Effector memory CD8-positive, alpha-beta T cell (primary cell): ENCODE measurements at places on chromosomes 1 and 21.

- no peaks in the 10 kb centered on the region for H3K36me3 ChIP-seq
- no peaks in the 10 kb centered on the region for H3K27me3 ChIP-seq
- no peak overlapping the region for H3K27ac ChIP-seq
- H3K4me3 ChIP-seq: no peak overlapping the region
- DNase-seq: no peak
- no peaks in the 10 kb centered on the region for H3K4me1 ChIP-seq
Observed at GRCh38 chr1:187067160-187067559, 238.4 kb downstream of the PLA2G4A start.

DNA sequence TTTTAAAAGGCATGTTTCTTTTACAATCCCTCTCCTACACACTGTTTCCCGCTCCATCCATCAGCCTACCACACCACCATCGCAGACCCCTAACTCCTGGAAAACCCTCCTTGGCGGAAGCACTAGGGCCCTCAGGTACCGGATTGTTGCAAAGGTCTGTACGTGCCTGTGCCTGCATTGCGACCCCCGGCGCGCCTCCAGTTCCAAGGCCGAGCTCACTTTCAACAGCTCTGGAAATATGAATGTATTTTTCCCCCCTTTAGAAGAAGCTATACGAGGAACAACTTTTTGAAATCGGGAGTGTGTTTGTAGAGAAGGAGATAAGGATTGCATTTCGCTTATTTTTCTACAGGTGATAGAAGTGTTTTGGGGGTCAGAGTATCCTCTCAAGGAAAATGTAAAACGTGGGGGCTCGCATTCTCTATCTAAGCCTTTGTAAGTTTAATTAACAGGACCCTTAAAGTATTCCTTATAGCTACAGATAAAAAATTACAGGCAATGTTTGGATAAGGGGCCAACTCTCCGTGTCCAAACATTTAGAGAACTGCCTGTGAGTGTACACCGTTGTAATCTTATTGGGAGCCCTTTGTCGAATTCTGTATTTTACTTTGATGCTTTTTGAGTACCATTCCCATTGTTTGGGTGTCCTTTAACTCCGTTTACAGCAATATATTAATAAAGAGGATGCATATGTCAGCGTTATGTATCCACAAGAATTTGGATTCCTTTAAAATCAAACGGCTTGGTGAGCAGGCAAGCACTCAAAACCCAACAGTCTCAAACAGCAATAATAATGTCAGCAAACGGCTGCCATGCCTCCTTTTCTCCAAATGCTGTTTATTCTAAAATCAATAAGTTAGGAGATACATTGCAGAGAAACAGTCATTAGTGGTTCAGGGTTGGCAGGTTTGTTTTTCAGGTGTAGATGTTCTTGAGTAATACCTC is 5.9 kb downstream of the PRRX1 start:
- H3K36me3 ChIP-seq: no peaks in the 10 kb centered on the region
- DNase-seq: no peak
- peaks cover 4% of the 10 kb centered on the region for H3K4me1 ChIP-seq
- H3K27ac ChIP-seq: no peak overlapping the region
- no peak overlapping the region for H3K4me3 ChIP-seq
- H3K27me3 ChIP-seq: peaks cover 85% of the 10 kb centered on the region

DNA sequence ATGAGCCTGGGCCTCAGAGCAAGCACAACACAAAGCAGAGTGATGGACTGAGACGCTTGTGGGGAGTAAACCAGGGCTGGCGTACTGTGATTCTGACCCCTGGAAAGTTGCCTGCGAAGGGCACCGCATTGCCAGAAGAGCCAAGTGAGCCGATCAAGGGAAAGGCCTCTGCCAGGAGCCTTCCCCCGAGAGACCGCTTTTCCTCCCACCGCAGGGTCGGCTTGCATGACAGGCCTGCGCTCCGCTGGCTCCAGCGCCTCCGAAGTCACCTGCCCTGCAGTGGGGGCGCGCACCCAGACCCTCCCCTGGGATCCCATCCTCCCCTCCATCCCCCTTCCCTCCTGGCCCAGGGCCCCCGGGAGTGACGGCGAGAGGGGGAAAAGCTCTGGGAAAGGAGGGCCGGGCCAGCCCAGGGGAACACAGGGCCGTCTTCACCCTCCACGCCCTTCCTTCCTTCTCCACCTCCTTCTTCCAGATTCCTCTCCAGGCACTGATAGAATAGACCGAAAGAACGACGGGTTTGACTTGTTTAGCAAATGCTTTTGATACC is 165.0 kb downstream of the TRIM33 start:
- peak overlapping the region; percentile 96 for H3K4me3 ChIP-seq
- peaks cover 16% of the 10 kb centered on the region for H3K36me3 ChIP-seq
- DNase-seq: no peak
- peak overlapping the region; percentile 97 for H3K27ac ChIP-seq

DNA sequence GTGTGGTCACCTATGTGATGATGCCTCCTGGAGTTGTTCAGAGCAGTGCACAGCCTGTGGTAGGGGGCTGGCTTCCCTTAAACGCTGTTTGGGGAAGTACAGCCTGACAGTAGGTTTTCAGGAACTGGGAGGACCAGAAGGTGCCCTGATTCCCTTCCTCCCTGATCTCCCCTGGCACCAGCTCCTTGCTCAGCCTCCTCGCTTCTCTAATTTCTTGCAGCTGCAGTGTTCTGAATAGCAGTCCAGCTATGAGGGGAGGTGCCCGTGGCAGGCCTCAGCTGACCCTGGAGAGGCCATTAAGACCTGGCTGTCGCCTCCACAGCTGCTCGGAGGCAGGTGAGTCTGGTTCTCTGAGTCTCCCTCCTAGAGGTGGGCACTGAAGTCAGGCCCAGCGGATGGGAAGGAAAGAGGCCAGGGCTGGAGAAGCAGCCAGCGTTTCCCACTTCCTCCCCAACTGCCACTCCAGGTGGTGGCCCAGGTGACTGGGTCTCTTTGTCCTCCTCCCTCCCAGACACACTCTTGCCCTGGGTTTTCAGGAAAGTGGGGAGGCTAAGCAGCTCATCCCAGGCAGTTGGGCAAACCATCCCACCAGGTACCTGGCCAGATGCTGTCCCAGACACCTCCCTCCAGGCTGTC is 52.0 kb upstream of the RPL11 start:
- H3K27ac ChIP-seq: no peak overlapping the region
- H3K4me1 ChIP-seq: peaks cover 14% of the 10 kb centered on the region
- H3K4me3 ChIP-seq: no peak overlapping the region

DNA sequence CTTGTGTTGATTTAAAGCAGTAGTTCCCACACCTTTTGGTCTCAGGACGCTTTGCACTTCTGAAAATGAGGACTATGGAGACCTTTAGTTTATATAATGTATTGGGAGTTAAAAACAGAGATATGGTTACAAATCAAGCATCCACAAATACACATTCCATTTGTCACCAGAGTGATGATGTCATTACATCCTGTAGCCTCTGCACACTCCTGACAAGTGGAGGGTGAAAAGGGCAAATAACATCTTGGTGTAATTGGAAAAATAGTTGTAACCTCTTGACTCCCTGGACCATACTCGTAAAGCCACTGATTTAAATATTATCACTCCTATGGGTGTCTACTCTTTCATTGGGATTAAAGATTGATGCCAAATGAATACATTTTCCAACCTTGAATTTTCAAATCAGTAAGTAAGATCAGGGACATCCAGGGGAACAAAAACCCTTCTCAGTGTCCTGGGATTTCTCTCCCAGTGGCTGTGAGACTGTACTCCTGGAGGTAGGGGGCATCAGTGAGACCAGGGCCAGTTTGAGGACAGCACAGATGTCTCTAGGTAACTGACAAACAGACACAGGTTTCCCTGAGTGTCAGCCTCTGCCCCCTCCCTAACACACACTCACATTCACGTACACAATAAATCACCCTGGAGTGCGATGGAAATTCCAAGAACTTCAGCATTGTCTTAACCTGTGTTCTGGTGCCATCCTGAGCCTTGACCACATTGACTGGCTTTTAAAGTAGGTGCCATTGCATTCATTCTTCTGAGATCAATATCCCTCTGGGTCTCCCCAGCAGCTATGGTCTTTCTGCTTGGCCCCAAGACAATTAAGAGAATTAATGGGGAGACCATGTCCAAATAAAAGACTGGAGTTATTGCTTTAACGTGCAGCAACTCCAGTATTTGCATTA is 63.0 kb downstream of the NR5A2 start:
- H3K36me3 ChIP-seq: peaks cover 2% of the 10 kb centered on the region
- no peak overlapping the region for H3K4me3 ChIP-seq
- H3K4me1 ChIP-seq: no peaks in the 10 kb centered on the region
- H3K27ac ChIP-seq: no peak overlapping the region
- peaks cover 30% of the 10 kb centered on the region for H3K27me3 ChIP-seq

- no peak overlapping the region for H3K27ac ChIP-seq
- DNase-seq: no peak
- peaks cover 43% of the 10 kb centered on the region for H3K27me3 ChIP-seq
- H3K4me1 ChIP-seq: no peaks in the 10 kb centered on the region
- H3K4me3 ChIP-seq: no peak overlapping the region
Observed at GRCh38 chr1:201667479-201667878, 128.6 kb downstream of the NAV1 start.

GRCh38 chr1:97571760-97572159 is 349.1 kb downstream of the DPYD start:
- no peaks in the 10 kb centered on the region for H3K4me1 ChIP-seq
- no peak overlapping the region for H3K4me3 ChIP-seq
- H3K27me3 ChIP-seq: no peaks in the 10 kb centered on the region
- no peak for DNase-seq
- H3K36me3 ChIP-seq: peaks cover 11% of the 10 kb centered on the region

GRCh38 chr1:11564237-11564636 is 85.3 kb downstream of the DISP3 start:
- DNase-seq: no peak
- peaks cover 2% of the 10 kb centered on the region for H3K4me1 ChIP-seq
- H3K27me3 ChIP-seq: peaks cover 45% of the 10 kb centered on the region

- no peak overlapping the region for H3K27ac ChIP-seq
- peaks cover 28% of the 10 kb centered on the region for H3K36me3 ChIP-seq
- H3K4me1 ChIP-seq: peaks cover 33% of the 10 kb centered on the region
- DNase-seq: no peak
- H3K4me3 ChIP-seq: no peak overlapping the region
Observed at GRCh38 chr21:43913928-43914327, 48.9 kb downstream of the AGPAT3 start.

GRCh38 chr1:236044341-236044740 is 20.5 kb downstream of the NID1 start:
- no peaks in the 10 kb centered on the region for H3K36me3 ChIP-seq
- H3K27ac ChIP-seq: no peak overlapping the region
- H3K4me1 ChIP-seq: no peaks in the 10 kb centered on the region
- no peak for DNase-seq

DNA sequence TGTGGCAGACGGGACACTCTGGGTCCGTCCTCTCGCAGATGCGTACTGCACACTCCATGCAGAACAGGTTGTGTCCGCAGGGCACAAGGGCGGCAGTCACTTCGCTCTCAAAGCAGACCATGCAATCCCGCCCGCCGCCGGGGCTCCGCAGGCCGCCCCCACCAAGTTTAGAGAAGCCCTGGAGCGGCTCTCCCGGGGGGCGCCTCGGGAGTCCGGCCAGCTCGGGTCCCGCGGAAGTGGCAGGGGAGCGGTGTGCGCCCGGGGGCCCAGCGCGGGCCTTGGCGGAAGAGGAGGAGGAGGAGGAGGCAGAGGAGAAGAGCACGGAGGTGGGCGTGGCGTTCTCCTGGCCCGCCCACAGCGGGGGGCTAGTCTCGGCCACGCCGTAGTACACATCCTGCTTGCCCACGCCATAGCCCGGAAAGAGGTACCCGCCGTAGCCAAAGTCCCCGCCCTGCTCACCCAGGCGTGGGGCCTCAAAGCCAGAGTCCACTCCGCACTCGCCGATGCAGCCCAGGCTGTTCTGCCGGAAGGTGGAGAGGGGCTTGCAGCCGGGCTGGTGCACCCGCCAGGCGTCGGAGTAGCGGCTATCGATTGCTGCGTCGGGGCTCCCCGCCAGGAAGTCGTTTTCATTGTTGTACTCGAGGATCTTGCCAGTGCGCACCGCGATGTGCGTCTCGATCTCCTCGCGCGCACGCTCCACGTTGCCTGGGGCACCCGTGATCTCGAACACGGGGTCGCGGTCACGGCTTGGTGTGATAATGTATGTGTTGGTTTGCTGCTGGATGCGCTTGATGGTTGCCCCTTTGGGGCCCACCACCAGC is 5.4 kb downstream of the MEX3A start:
- no peak overlapping the region for H3K27ac ChIP-seq
- H3K36me3 ChIP-seq: no peaks in the 10 kb centered on the region
- H3K4me3 ChIP-seq: no peak overlapping the region
- no peak for DNase-seq
- H3K4me1 ChIP-seq: no peaks in the 10 kb centered on the region

DNA sequence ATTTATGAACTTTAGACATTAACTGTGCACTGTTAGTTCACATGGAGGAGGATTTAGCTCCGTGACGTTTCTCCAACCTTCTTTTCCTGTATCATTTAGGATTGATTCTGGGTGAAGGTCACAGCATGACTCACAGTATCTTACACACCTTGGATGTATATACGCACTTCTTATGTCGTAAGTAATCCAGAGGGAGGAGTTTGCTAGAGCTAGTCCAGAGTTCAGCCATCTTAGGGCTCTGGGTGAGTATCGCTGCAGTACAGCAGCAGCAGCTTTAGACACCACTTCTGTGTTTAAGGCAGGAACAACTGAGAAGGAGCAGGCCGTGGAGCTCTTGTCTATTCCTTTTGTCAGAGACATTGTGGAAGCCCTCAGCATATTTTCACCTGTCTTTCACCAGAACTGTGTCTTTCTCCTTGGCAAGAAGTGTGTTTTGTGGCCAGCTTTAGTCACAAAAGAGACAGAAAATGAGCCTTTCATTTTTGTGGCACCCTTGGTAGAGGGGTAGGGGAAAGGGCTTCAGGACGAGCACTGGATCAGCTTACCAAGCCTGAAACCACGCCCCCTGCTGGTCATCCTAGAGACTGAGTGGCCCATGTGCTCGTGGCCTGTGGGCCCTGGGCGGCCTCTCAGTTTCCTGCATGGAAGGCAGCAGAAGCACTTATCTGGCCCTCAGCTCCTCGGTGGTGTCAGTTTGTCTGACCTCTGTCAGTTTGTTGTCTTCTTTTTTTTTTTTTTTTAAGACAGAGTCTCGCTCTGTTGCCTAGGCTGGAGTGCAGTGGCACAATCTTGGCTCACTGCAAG is 64.0 kb downstream of the ADARB1 start:
- no peaks in the 10 kb centered on the region for H3K27me3 ChIP-seq
- H3K4me3 ChIP-seq: no peak overlapping the region
- H3K4me1 ChIP-seq: peaks cover 16% of the 10 kb centered on the region
- DNase-seq: peak; percentile 60
- H3K36me3 ChIP-seq: peaks cover 15% of the 10 kb centered on the region

DNA sequence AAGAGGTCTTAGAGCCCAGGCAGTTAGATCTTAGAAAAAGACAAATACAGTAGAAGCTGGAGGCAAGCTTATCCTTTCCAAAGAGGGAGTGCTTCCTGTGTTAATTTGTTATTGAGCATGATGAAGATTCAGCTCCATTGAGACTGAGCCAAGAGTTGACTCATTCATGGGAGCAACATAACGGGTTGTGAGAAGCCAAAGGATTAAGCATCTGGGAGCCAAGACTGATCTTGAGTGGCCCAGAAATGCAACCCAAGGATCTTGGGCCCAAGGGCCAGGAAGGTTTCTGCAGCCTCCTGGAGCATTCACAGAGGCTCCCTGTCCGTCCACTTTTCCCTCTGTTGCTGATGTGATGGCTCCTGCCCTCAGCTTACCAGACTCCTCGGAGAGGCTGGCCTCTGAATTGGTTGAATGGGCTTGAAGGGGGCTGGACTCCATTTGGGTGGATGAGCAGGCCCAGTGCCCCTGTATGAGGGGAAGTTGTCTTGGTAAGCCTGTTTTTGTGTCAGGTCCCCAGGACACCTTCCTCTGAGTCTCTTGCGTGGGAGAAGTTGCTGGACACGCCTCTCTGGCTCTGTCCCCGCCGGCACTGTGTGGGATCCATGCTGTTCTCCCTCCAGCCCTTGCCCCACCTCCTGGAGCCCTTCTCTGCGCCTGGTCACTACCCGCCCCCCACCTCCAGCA is 42.4 kb downstream of the PDE9A start:
- peaks cover 12% of the 10 kb centered on the region for H3K27me3 ChIP-seq
- no peaks in the 10 kb centered on the region for H3K4me1 ChIP-seq
- DNase-seq: no peak
- no peaks in the 10 kb centered on the region for H3K36me3 ChIP-seq
